ENCODE measurements at places on chromosomes 2 and 18.
A peak's percentile ranks its signal among the peaks of the same experiment; 100 is the strongest.

GRCh38 chr2:45276914-45277313 is 267.7 kb upstream of the SIX2 start:
- DNase-seq: peak; percentile 73

DNA sequence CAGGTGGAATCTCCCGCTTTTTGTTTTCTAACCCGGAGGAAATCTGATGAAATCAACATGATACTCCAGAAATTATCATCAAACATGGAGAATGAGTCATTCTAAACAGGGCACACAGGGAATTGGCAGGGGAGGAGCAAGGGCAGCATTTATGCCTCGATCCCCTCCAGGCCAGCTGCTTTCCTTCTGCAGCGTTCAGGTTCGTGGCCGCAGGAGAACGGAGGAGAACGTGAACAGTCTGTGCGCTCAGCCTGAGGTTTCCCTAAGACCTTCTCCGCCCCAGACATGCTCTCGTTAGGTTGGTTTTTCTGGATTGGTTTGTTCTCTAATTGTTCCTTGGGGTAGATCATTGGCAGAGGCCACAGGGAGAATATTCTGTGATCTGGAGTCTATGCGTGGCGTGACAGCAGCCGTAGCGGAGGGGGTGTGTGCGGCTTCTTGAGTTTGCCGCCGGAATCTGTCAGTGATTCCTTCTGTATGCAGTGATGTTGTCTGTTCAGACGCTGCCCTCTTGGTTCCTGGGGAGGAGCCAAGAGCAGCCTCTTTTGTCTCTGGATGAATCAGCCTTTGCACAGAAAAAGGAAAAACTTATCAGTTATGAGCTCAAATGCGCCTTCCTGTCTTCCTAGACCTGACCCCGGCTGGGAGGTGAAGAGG is 75.9 kb downstream of the SH3BP4 start:
- peak; percentile 73 for DNase-seq

GRCh38 chr2:211591426-211591825 is 947.2 kb downstream of the ERBB4 start:
- DNase-seq: no peak

GRCh38 chr18:49238433-49239042 is 221.9 kb downstream of the DYM start:
- peak; percentile 34 for DNase-seq

DNA sequence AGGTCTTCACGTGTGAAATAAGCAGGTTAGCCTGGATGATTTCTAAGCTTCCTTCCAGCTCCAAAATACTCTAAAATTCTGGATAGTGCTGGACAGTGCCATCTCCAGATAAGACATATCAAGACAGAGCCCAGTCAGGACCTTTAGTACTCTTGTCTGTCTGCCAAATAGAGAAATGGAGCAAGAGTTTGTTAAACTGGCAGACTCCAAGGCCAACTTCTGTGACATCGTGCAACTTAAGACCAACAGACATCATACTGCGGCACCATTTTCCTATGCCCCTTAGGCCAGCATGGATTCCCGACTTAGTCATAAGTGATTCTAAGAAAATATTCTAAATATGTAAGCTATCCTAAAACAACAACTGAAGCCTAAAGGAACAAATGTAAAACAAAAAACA is 118.6 kb downstream of the RBMS1 start:
- DNase-seq: no peak

DNA sequence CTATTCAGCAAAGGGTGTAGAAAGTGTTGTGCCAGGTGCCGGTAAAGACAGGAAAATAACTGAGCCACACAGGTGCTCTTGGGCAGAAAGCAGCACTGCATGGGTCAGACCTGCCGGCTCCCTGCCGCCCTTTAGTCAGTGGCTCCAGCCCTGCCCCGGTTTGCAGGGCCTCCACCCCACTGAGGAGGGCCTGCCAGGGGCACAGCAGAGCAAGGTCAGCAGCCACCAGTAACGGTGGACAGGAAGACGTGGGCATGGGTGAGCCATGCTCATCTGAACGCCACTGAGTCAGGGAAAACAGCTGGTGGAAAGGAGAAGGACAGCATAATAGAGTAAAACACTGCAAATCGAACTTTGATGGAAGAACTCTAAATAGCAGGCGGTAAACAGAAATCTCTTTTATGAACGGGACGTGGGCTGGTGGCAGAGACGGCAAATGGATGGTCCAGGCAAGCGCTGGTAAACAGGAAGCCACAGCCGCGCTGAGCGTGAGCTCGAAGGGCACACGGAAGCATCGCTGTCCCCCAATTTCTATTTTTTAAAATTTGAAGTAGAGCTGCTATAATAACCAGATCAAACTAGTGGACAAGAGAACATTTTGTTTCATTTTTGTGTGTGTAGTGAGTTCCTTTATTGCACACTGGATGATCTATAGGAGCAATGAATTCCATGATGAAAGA is 141.8 kb upstream of the ALKAL2 start:
- no peak for DNase-seq

Data from HT1080 (cell line).